GM12891 (cell line): ENCODE measurements at places on chromosomes 1 and 21.

DNA sequence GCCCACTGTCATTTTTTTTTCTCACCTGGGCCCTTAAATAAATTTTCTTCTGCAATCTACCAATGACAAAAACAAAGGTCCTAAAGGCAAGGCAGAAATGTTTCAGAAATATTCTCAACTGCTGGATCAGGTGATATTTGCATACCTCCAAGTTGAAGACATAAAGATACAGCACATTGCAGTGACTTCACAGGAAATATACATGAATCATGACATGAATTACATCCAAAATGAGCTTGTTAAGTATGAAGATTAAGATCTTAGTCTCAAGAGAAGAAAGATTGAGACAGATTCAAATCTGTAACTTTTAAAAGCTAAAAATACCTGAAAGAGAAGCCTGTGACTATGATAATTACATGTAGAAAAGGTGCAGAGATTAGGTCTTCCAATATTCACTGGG, 207.8 kb downstream of the SIPA1L2 start:
- no peak for DNase-seq

DNA sequence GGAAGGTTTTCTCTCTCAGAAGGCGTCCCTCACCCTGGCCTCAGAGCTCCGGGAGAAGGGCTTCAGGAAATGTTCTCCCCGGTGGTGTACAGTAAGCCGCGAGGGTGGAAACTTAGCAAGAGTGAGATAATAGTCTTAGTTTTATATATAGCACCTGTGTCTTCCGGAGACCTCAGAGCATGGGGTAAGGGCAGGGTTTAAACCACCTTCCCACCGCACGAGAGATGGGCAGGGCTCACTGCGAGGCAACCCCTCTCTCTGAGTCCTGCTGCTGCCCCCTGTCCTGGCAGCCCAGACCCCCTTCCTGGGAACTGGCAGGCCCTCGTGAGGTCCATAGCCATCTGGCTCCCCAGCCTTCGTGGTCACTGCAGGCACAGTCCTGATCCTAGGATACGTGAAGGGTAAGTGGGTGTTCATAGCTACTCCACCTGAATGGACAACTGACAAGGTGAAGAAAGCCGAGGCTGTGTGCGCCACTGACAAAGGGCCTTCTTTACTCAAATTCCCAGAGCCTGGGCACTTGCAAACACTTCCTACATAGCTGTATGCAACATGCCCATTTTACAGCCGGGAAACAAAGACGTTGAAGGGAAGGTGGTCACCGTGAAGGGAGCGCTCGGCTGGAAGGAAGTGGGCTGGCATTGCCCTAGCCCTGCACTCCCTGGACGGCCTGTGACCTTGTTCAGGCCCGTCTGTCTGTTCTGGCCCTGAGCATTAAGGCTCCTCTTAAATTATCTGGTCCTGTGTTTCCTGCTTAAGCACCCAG, 26.9 kb downstream of the ITPKB start:
- no peak for DNase-seq

DNA sequence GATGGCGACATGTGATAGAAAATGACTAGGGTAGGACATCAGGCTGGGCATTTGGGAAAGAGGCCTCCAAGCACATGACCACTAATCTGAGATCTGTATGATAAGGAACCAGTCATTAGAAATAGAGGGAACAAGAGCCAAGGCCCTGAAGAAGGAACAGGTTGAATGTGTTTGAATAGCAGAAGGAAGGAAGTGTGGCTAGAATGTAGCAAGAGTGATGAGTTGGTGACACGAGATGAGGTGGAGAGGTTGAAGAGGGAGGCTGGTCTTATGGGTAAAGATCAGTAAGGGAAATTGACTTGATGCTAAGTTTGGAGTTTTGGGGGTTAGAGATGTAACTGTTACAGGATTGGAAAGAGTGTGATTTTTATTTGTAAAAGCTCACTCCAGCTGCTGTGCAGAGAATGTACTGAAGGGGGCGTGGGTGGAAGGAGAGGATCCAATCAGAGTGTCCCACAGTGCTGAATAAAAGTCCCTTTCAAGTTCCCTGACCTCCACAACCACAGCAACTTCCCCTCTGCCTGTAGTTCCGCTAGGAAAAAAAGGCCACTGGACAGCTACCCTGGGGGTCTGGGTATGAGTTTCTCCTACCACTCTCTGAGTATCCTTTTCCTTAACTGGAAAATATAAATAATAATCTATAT, 295.0 kb downstream of the OMA1 start:
- DNase-seq = peak; percentile 12

DNA sequence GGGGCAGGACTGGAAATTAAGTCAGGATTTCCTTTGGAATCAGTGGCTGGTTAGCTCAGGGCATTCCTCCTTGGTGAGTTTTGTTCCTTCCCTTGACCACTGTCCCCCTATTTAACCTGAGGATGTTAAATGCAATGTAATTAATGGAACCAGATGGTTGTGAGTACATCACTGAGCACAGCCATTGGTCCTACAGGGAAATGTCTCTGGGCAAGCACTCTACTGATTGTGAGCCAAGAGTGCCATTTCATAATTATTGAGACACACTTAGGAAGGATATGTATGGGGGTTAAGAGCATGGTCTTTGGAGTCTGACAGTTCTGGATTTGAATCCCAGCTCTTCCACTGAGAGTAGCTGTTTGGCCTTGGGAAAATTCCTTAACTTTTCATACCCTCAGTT, 74.4 kb downstream of the SPAG17 start:
- no peak for DNase-seq

GRCh38 chr1:89724369-89725010, 91.6 kb downstream of the LRRC8C start:
- no peak for DNase-seq

DNA sequence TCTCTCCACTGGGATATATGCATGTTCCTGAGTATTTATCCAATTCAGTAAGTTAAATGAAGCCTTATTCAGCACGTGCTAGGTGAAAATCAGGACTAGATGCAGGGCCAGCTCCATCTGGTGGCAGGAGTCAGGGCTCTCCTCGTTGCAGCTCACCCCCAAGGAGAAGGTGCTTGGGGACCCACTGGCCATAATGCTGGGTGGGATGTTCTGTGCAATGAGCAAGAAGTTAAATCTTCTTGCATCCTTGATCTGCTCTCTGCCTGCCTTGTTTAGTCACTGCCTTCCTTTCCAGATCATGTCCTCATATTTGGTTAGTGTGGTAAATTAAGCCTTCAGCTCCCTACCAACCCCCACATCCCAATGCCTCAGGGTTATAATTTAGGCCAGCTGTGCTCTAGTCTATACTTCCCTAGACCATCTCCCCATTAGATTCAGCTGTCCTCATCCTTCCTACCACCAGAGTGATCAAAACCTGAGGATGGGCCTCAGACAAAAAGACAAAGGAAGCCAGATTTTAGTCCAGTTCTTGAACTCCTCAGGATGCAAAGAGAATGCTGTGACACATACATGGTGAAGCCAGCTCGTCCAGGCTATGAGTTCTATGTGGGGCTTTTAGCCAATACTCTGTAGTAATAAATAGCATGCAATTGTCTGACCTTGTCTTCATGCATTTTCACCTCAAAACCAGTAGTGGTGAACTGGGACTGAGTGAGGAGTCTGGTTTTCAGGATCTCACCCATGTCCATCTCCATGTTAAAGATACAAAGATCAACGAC, 55.9 kb downstream of the SEC16B start:
- no peak for DNase-seq

DNA sequence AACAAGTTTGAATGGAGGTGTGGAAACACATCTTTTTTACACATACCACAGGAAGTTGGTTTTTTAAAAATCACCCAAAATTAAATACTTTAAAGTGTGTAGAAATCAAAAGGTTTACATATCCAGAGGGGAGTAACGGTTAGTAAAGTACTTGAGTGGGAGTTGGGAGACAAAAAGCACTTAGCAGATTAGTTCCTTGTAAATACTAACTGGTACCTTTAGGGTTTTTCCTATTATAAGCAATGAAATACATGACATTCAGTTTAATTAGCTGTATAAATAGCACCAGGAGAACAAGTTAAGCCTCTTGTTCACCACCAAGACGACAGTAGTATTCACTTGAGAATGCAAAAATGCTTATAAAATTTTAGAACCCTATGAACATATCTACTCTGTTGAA, 23.7 kb upstream of the RAVER2 start:
- no peak for DNase-seq

- no peak for DNase-seq
Observed at GRCh38 chr1:236502972-236503639, 20.7 kb upstream of the LGALS8 start.
